ENCODE measurements at places on chromosomes 6 and 20.

DNA sequence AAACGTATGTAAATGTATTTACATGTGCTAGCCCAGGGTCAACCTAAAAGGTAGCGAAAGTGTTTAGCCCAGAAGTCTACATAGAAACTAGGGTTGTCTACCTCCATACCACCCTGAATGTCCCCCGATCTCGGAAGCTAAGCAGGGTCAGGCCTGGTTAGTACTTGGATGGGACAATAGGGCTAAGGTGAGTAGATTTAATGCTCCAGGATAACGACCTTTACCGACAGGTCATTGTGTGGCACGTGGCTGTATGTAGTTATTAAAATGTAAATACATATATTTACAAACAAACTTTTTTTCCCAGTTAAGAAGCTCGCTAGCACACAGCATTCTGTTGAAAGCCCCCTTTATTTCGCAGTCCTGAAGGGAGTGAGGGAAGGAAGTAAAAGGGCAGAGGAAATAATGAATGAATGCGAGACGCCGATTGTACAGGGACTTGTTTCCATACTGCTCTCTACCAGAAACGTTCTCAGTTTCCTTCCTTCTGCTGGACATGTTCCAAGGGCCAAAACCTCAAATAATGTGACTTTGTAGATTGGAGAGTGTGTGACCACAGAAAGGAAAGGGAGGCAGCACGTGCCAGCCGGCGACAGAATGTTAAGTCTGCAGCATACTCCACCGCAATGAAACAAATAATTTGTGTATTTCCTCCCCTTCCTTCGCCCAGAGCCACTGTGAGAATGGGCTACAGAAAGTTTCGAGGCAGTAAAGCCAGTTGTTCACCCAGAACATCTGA is 612 bp downstream of the ADAT2 start:
- DNase-seq, result peak; percentile 6

- no peak for DNase-seq
Measured at GRCh38 chr6:151255811-151256210, 16.0 kb downstream of the AKAP12 start.

- no peak for DNase-seq
Measured at GRCh38 chr6:14720411-14721102, 525.3 kb upstream of the JARID2 start.

DNA sequence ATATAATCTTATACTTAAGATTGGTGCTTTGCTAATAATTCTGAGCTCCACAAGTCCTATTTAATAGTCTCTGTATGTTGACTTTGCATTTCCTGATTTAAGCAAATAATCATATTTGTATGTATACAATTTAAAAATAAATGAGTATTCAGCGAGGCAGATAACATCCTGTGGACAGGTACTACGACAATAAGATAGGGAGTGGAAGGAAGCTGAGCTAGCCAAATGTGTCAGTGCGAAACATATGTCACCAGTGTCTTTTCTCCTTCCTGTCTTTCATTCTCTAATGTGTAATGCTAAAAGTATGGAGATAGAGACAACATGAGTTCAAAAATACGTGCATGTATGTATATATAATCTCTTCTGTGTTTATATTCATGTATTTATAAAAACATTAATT is 359.6 kb upstream of the KCNQ5 start:
- no peak for DNase-seq

GRCh38 chr6:6521961-6522482 is 66.5 kb upstream of the LY86 start:
- no peak for DNase-seq

DNA sequence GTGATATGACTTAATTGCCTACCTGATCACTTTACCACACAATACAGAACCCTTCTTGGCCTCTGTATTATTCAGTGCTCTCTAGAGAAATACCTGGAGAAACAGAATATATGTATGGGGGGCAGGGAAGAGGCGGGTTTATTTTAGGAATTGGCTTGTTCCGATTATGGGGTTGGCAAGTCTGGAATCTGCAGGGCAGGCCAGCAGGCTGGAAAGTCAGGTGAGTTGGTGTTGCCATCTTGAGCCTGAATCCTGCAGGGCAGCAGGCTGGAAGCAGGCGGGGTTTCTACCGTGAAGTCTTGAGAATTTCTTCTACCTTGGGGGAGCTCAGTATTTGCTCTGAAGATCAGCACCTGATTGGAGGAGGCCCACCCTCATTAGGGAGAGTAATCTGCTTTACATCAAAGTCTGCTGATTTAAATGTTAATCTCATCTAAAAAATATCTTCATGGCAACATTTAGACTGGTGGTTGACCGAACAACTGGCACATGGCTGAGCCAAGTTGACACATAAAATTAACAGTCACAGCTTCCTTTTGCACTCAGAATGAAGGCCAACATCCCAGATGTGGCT is 193.9 kb downstream of the ZDHHC14 start:
- DNase-seq, result no peak

DNA sequence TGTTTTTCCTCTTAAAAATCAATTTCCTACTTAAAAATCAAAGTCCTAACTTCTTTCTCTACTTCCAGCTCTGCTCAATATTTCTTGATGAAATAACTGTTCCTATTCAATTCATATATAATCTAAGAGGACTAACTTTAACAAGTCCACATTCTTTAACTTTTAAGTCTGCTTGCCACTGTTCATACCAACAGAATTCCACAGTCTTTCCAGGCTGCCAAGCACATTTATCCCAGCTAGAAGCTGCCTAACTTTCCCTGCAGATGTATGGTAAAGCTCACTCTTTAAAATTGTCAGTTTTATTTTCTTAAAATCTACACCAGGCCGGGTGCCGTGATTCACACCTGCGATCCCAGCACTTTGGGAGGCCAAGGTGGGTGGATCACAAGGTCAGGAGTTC is 11.5 kb downstream of the CALHM6 start:
- no peak for DNase-seq

- no peak for DNase-seq
Measured at GRCh38 chr20:4613718-4614620, 107.7 kb upstream of the PRND start.

DNA sequence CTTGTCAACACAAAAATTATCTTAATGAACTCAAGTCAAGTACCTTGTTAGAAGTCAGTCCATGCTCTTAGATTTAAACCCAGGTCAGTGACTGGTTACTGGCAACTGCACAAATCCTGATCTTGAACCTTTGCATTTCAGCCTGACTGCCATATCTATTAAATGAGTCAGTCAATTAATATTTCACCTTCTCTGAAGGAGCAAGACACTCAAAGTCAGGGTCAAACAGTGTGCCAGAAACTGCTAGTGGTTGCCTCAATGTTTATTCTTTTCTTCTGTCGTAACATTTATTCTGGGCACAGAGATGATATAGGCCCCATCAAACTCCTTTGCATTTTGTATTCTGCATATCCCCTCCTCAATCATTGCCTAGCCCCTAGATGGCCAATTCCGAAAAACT is 193.9 kb upstream of the MOCS1 start:
- no peak for DNase-seq

DNA sequence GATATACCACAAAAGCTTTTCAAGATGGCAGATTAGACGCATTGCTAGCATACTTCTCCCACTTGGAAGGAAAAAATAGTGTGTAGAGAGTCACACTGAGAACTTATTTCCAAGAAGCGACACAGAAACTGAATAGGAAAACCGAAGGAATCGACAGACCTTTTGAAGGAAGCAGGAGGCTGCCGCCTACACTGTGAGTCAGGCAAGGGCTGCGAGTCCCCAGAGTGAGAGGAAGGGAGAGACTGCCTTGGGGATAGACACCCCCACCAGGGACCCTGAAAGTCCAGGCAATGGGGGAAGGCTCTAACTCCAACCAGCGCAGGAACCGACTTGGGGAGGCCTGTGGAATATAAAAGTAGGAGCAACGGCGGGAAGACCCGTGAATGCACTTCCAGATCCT is 53.7 kb upstream of the SIRPG start:
- DNase-seq, result no peak

DNA sequence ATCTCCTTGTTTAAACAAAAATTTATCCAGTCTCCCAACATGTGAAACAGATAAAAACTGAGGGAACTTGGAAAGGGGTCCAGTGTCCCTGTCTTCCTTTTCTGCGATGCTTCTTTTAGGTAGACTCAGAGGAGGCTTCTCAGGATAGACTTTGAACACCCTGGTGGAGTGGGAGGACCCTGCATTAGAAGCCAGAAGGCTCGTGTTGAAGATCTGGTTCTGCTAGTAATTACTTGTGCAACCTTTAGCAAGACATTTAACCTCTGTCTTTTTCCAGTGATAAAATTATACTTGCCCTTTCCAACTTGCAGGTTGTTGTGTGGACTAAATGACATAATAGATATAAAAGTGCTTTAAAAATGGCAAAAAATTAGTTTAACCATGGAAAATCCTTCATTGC is 67.1 kb upstream of the PREP start:
- no peak for DNase-seq

- DNase-seq, result no peak
Measured at GRCh38 chr6:44851176-44851575, 463.7 kb downstream of the CDC5L start.

DNA sequence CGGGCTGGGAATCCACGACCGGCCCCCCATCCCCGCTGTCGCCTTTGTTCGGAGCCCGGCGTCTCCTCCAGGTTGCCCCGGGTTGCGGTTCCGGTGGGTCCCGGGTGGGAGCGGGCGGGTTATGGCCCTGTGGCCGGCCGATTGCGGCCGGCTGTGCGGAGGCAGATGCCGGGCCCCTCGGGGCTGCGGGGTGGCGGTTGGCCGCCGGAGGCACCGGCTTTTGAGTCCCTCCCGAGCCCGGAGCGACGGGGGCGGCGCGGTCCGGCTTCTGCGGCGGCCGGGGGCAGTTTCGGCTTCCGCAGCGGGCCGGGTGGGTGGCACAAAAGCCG is 431 bp downstream of the LOC128125822 start:
- DNase-seq, result no peak

DNA sequence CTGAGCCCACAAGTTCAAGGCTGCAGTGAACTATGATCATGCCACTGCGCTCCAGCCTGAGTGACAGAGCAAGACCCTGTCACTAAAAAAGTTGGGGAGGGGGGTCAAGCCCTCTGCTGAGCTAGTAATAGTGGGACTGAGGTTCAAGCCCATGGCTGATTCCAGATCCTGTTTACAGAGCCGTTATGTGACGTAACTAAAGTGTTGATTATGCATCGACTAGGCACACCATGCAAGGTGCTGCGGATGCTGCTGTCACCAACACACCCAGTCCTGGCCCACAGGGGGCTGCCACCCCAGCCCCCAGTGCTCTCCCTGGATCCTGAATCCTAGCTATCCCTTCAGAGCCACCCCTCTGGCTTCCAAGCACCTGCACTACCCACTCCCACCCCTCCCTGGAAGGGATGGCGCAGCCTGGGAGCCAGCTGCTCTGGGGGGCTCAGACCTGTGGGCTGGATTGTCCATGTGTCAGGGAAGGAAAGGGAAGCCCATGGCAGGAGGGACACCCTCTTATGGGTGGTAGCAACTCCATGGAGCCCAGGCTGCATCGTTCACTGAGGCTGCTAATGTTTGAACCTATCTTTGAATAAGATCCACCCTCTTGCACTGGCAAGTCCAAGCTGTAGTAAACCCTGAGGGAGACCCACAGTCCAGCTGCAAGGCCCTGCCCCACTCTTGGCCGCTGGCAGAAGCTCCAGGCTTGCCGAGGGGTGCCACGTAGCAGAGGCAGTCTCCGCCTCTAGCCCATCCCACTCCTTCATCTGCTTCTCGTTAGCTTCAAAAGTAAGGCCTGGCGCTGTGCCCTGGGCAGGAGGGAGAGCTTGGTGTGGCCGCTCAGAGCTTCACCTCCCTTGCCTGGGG is 95.0 kb downstream of the SNX5 start:
- peak; percentile 19 for DNase-seq

GRCh38 chr6:342832-343179 is 48.7 kb upstream of the IRF4 start:
- DNase-seq, result no peak

- no peak for DNase-seq
Measured at GRCh38 chr6:144675231-144675861, 390.2 kb downstream of the UTRN start.

- no peak for DNase-seq
Measured at GRCh38 chr6:167046861-167047495, 47.8 kb downstream of the CEP43 start.

DNA sequence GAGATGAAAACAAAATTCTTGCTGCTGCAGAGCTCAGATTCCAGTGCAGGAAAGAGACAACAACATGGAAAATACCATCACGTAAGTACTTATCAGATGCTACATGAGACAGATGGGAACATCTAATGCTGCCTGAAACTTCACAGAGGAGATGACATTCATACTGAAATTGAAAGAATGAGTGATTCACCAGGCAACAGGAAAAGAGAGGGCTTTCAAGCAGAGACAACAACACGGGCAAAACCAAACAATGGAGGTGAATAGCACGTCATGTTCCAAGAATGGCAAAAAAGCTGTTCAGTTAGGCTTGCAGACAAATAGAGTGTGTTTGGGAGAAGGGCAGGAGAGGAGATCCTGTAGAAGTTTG is 39.3 kb downstream of the GTF2H5 start:
- DNase-seq, result no peak

DNA sequence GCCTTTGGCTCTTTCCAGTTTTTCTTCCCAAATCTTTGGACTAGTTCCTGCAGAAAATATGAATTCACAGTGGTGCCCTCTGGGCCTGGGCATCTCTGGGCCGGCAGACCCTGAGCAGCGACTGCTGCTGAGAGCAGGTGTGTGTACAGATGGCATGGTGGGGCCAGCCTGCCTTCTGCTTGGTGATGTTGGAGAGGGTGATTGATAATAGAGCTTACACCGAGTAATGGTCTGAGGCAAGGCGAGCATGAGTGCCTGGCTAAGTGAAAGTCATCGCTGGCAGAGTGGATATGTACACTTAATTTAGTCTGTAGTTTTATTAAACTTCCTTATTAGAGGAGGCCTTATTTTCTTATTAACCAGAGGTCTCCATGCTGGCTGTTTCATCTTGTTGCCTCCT is 156.9 kb downstream of the CDKAL1 start:
- no peak for DNase-seq

DNA sequence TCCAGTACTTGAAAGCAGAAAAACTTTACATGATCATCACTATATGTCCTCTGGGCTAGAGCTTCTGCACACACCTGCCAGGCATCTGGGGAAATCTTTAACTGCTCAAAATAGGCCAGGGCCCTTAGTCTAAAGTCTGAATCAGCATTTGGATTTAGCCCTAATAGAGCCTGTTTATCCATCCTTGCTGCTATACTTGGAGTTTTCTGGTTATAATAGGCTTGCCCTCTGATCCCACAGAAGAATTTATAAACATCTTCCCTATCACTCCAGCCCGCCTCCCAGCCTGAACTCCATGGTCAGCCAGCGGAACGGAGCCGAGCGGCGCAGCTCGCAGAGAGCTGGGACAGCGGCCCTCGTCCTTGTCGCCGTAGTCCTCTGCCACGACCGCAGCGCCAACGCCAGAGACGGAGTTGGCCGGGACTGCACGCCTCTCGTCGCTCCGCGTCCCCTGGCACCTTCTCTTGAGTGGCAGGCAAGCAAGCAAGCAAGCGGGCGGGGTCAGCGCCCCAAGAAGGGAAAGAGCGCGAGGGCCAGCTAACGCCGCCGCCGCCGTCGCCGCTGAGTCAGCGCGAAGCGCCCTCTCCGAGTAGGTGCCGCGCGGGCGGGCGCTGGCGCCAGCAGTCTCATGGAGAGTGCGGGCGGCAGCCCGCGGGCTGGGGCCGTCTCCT is 25.4 kb upstream of the ASIP start:
- peak; percentile 39 for DNase-seq

All from HAP-1 (cell line).